ENCODE measurements at places on chromosomes 6 and 20. TPM values are rescaled to one million over a fixed set of nuclear protein-coding genes. Genes with fewer than 3 reads are reported as not detected.

Gene PNPLA1
- total RNA-seq = not detected

Gene SLC25A27
- 0.70 TPM for total RNA-seq

Gene RNF39
- total RNA-seq = not detected

Gene DOK5
- total RNA-seq = 1.3 TPM

Gene ZBP1
- total RNA-seq = 0.11 TPM

Gene MACROD2
- not detected for total RNA-seq

Gene CD40
- total RNA-seq = 3.3 TPM

Gene LST1
- total RNA-seq = 43.6 TPM

Gene ADGRF5
- not detected for total RNA-seq

Gene CTAGE9
- not detected for total RNA-seq

Gene MEP1A
- total RNA-seq = not detected

Gene PCMT1
- 97.3 TPM for total RNA-seq

Gene SCRT2
- total RNA-seq = not detected

Gene SUPT3H
- total RNA-seq = 20.2 TPM

Data from activated CD8-positive, alpha-beta T cell treated with anti-CD3 and anti-CD28 coated beads for 36 hours (primary cell).